ENCODE measurements at places on chromosomes 3 and 15.

DNA sequence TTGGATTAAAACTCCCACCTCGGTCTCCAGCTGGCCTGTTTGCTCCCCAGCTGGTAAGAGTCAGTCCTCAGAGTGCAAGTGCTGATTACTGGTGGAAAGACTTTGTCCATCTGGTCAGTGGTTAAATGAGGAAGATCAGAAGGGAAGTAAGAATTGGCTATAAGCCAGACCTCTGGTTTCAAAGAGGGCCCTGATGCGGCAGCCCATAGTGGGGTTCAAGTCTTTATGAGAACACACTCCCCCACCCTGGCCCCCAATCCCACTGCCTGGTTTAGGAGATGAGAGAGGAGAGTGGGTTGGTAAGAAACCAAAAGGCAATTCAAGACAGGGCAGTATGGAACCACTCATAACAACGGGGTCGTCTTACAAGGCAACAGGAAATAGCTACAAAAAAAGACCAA lies 65.0 kb downstream of the FRMD4B start:
- DNase-seq, result no peak

DNA sequence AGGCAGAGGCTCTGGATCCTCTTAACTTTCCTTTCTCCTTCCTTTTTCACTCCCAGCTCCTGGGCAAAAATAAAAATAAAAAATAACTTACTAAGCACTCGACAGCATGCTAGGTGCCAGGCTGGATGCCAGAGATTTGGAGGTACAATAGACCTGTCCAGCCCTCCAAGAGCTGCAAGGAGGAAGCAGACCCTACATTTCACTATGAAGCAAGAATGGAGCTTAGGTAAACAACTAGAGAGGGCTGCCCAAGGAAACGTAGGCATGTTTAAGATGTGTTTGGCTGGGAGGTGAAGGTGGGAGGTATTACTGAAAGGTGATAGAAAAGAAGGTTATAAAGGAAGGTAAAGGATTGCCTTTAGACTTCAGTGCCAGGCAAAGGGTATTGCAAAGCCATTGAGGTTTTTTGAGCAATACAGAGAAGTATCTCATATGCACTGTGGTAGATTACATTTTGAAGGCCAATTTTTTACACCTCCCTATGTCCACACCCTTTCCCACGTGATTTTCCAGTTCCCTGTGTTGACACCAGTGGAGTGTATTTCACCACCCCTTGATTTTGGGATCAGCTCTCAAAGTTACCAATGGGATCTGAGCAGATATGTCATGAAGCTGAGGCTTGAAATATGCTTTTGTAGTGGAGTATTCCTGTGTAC lies 69.1 kb downstream of the DCLK3 start:
- DNase-seq, result peak; percentile 53

DNA sequence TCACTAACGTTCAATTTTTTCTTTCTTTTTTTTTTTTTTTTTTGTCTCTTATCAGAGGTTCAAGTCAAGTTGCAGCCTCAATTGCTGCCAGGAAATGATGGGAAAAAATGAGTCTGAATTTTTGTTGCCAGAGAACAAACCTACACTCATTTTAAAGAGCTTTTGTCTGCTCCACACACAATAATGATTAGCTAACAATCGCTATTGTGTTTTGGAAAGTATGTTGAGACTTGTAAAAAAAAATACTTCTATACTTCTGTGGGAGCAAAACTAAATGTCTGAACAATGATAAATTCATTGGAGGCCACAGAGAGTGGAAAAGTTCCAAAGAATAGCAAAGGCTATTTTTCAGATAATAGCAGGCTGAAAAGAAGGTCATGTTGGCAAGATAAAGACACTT lies 176.3 kb upstream of the LMCD1 start:
- peak; percentile 46 for DNase-seq

GRCh38 chr3:115706311-115706829 lies 83.1 kb downstream of the GAP43 start:
- peak; percentile 75 for DNase-seq

DNA sequence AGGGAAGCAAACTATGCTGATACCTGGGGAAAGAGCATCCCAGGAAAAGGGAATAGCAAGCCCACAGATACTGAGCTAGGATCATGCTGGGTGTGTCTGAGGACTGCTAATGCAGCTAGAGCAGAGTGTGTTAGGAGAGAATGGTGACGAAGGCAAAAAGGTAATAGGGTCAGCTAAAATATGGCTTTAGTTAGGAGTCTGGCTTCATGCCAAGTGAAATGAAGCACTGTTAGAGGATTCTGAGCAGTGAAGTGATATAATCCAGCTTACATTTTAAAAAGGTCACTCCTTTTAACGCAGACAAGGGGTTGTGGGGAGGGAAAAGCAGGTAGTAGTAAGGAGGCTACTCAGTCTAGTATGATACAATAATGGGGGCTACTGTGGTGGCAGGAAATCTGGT lies 30.4 kb downstream of the SECISBP2L start:
- DNase-seq, result peak; percentile 34
